ENCODE measurements at places on chromosomes 3 and 15.

GRCh38 chr3:22620498-22620897 lies 582.6 kb upstream of the UBE2E2 start:
- no peak for DNase-seq

- DNase-seq = peak; percentile 40
Measured at GRCh38 chr3:186825294-186825821, 17.2 kb upstream of the ADIPOQ start.

- DNase-seq = no peak
Measured at GRCh38 chr3:40024526-40024925, 215.1 kb downstream of the MYRIP start.

- peak; percentile 80 for DNase-seq
Measured at GRCh38 chr3:125051715-125052581, 3.8 kb downstream of the HEG1 start.

DNA sequence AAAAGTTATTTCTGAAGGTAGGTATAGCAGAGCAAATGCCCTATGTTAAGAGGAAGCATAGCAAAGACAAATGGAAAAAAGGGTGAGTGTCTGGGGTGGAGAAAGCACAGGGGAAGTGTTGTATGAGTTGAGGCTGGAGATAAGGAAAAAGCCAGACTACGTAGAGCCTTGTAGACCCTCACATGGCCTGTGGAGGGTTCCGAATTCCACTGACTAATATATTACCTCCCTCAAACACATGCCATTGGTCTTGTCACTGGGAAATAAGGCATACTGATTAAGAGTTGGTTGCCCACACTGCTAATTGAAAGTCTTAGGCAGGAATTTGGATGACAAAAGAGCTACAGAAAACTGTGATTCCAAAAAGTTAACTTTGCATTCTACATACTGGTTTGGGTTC lies 65.2 kb downstream of the TRAT1 start:
- DNase-seq = no peak

DNA sequence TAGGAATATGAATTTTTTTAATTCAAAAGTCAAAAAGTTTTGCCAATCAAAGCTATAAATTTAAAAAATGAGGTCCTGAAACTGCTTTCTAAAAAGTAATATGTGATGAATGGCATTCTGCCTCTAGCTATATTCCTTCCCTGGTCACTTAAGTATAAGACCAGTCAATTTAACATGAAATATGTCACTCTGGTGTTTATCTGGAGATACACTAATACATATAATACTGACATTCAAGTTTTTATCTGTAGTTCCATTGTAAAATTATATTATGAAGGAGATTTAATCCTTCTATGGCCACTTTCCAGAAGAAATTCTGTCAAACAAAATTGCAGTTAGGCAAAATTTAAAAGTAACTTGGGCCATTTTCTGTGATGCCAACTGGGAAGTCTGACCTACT lies 236.8 kb downstream of the CNTN3 start:
- DNase-seq = no peak

- DNase-seq = no peak
Measured at GRCh38 chr3:173921732-173922131, 524.2 kb downstream of the NLGN1 start.

DNA sequence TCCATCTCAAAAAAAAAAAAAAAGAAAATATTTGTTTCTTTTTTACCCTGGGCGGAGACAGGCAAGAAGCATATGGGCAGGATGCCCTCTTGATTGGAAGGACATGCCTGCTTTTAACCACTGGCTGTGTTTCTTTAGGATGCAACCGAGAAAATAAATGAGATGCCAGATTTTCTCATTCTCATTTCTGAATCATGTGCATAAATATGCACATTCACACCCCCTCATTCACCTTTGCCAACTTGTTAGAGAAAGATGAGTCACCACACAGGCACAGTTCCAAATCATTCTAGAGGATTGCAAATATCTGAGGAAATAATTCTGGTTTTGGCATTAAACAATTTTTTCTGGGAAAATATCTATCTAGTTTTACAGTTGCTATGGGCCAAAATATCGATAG lies 3.3 kb downstream of the LIPH start:
- no peak for DNase-seq

GRCh38 chr3:58052373-58053273 lies 44.4 kb downstream of the FLNB start:
- no peak for DNase-seq

All from activated naive CD4-positive, alpha-beta T cell treated with anti-CD3 and anti-CD28 coated beads, Interleukin-2, amount 10 ng/mL, durations not matched to agents 7 days and 5 days (primary cell).